ENCODE measurements at places on chromosomes 7 and 10.

DNA sequence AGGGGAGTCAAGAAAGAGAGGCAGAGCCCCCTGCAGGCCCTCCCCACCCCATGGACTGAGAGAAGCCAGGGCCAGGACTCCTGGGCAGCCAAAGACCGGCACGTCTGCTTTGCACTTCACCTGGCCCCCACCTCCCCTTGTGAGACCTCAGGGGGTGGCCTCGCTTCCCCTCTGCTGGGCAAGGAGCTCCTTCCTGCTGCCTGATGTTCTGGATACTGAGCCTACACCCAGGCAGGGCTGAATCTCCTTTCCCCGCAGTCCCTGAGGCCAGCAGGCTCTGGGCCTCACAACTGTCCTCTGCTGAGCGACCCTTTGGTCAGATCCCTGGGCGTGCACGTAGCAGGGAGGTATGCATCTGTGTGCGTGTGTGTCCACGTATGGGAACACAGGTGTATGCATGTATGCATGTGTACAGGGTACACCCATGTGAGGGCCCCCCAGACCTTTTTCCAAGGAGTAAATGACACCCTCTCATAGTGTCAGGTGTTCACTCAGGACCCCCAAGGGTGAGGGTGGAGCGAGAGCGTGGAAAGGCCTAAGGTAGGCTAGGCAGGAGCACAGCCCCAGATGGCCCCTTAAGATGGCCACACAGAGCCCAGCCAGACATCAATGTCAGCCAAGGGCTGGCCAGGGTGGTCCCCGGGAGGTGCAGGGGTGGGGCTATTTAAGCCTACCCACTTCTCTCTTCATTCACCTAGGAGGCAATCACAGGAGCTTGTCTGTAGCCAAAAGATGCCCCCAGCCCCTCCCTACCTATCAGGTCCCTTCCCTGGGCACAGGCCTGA, 1.9 kb upstream of the RET start:
- no peak for DNase-seq

DNA sequence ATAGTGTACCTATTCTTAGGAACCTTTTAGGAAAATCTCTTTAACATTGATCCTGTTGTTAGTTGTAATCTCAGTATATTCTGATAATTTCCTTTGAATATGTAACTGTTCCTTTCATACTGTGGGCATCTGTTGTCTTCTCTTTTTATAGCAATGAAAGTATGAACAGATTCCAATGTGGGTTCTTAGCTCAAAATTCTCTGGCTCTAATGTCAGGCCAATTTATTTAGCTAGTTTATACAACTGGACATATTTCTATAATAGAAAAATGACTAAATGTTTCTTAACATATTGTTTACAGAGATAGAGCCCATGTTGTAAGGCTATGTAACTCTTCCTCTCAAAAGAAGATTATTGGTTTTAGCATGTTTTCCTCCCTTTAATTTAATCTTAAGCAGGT, 363.2 kb downstream of the AUTS2 start:
- no peak for DNase-seq

GRCh38 chr7:107995184-107996071, 7.5 kb downstream of the LAMB1 start:
- DNase-seq, result no peak

- no peak for DNase-seq
Measured at GRCh38 chr7:132656846-132657776, 80.8 kb upstream of the PLXNA4 start.

DNA sequence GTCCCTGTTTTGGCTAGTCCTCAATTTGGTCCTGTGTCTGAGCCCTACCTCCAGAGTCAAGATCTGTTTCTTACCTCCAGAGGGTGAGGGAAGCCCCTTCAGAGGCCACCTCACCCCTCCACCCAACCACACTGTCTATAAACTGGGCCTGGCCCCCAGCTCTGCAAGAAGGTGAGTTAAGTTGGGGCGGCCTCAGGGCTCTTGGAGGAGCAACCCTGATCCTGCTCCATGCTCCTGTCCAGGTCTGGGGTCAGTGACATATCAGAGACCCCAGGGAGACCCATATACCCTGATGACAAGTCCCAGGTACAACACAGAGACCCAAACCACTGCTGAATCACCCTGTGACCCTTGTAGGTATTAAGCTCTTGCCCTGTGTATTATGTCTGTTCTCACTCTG, 69.5 kb downstream of the MYL10 start:
- DNase-seq, result no peak

DNA sequence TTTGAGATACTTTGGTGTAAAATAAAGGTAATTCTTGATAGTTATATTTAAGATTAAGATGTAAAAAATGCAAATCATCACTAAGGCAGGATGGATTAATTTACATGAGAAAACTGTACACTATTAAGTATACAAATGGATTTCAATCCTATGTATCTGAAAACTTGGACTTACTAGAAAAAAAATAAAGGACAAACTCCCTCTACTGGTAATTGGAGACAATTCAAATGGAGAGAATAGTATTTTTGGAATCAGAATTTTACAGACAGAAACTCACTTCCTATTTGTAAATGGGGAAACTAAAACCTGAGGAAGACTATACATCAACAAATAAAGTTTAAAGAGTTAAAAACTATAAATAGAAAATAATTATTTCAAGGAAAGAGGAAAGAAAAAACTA, 62.6 kb downstream of the CUL2 start:
- DNase-seq, result no peak

DNA sequence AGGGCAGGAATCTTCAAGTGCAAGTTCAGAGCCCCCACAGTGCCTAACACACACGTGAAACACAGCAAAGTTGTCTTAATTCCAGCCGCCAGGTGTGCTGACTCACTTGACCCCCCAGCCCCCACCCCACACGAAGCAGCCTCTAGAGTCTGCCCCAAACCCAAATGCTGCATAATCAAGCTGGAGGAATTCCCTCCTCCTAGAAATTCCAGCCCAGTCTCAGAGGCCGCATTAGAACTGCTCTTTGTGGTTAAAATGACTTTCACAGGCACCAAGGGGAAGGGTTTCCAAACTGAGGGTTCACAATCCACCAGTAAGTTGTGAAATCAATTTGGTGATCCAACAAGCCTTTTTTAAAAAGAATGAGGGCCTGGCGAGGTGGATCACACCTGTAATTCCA, 67.0 kb upstream of the PLXNA4 start:
- DNase-seq, result no peak

GRCh38 chr7:131967216-131967730, 410.8 kb upstream of the PODXL start:
- DNase-seq, result no peak

DNA sequence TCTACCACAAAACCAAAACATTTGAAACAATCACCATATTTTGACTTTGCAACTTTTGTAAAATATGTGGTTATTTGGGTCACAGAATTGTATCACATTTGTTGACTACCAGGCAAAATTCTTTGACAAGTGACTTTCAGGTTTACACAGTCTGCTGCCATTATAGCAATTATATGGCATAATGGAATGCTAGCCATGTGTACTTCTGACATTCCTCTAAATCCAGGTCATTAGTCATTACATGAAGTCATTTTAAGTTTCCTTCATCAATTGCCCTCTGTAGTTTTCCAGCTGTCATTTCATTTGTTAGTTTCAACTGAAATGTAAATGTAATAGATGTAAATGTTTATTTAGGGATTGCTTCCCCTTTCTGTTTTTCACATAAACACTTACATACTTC, 137.5 kb downstream of the IMMP2L start:
- DNase-seq, result no peak
